ENCODE measurements at places on chromosomes 2 and 18.

DNA sequence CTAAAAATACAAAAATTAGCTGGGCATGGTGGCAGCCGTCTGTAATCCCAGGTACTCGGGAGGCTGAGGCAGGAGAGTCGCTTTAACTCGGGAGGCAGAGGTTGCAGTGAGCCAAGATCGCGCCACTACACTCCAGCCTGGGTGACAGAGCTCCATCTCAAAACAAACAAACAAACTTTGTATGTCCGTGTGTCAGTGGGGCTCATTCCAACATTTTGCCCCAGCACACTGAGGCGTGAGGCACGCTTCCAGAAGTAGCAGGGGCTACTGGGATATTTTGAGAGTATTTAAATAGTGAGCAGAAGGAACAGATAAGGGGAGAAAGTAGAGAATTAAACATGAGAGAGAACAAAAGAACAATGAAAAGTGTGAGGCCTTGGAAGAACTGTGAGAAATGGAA is 83.3 kb upstream of the TANK start:
- no peak for DNase-seq

DNA sequence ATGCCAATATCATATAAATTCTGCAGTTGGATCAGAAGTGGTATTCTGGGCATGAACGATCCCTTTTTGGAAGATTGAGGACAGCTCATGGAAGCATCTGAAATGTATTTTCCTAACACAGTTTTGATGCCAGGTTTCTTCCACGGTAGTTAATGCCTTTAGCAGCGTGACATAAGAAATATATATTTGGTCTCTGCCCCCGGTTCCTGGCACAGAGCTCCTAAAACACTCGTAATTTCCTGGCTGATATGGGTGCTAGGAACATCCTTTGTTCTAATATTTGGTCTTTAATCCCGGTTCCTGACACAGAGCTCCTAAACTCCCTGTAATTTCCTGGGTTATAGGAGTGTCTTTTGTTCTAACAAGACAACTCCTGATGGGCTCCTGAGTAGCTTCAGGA is 8.2 kb upstream of the CABLES1 start:
- no peak for DNase-seq

- no peak for DNase-seq
These were observed 334.0 kb upstream of the MEX3C start for GRCh38 chr18:51531501-51531900.

DNA sequence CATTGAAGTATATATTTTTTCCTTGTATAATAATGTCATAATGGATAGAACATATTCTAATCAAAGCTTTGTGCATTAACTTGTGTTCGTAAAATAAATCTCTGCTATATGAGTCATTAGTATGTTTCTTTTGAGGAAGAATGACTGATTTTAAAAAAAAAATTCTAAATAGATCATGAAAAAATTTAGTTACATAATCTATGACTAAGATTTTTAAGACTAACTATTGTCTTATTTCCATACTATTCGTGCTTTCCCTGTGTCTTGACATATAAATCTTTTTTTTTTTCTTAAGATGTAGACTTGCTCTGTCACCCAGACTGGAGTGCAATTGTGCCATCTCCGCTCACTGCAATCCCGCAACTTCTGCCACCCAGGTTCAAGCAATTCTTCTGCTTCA is 226.1 kb downstream of the DSEL start:
- DNase-seq: no peak

DNA sequence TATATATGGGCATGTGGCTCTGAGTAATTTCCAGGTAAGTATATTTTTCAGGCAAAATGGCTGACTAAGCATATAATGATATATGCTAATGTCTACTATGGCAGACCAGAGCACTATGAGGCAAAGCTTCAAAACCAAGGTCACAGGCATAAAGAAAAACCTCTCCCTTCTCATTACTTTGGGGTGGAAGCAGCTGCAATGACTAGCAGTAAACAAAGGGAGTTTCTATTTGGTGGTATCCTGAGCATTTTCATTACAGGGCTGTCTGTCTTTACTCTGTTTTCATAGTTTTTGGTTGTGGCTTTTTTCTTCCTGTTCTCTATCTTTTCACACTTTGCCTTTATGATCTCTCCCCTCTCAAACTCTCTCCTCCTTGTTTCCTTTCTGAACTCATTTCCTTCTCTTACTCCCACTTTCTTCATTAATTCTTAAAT is 15.6 kb downstream of the PDE6D start:
- no peak for DNase-seq

DNA sequence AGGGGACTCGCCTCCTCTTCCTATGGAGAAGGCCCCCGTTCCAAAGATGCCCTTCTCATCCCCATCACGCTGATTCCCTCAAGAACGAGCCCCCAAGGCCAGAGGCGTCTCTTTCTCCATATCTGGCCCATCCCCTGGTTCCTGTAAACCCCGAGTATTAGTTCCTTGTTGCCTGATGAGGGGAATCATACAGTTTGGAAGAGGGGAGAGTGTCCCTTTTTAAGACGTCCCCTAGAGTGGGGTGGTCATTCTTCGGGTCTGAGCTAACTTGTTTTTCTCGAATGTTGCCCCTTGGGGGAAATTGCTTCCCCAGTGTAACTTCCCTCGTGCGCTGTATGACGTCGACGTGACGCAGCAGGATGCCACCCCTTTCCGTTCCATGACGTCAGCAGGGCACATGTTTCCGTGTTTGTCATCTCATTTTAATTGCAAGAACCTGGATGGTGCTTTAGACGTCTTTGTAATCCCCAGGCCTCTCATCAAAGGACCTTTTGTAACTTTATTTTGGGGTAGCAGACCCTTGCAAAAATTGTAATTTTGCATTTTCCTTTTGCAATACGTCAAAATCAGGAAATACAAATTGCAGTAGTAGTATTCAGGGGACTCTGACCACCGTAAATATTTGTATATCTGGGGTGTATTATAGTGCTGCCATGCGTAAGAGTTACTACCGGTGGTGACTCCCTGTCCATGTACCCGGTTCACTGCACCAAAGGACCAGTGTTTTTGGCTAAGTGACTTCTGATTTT is 569 bp downstream of the BABAM2 start:
- peak; percentile 73 for DNase-seq

- no peak for DNase-seq
These were observed 17.1 kb upstream of the TMEM237 start for GRCh38 chr2:201660293-201660895.

DNA sequence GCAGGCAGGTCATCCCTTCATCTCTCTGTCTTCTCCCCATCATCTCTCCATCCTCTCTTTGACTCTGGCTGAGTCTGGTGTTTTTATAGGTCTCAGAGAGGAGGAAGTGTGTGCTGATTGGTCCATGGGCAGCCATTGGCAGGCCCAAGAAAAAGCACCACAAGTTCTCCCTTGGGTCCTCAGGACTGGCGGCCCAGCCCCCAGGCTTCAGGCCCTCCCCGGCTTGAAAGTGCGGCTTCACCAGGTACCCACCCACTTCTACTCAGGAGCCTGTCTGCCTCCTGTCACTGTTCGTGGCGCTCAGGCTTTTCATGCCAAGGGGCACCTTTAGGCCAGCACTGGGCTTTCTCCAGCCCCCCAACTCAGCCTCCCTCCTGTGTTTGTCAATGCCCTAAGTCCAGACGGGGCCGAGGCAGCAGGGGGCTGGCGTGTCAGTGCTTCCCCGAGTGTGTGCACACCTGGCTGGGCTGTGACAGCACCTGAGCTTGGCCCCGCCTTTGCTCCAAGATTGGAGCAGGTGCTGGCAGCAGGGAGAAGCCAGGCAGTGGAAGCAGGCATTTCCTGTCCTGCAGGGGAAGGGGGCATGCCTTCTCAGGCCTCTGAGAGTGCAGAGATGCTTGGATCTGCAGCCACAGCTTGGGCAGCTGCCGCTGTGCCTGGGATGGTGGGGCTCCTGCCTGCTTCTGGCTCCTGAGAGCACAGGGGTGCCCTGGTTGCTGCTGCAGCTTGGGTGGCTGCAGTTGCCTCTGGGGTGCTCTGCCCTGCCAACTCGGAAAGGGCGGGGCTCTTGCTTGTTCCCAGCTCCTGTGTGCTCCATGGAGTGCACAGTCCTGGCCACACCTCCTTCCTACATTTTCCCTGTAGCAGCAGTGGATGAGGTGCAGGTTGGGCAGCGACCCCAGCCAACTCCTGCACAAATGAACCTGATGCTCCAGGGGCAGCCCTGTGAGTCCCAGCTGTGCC is 34.1 kb downstream of the FBXO48 start:
- no peak for DNase-seq

GRCh38 chr2:224126003-224126402 is 86.9 kb upstream of the SERPINE2 start:
- DNase-seq: no peak

GRCh38 chr2:6214471-6214870 is 522.3 kb downstream of the SOX11 start:
- DNase-seq: no peak

- DNase-seq: no peak
These were observed 46.9 kb downstream of the PDE11A start for GRCh38 chr2:178025551-178026185.

DNA sequence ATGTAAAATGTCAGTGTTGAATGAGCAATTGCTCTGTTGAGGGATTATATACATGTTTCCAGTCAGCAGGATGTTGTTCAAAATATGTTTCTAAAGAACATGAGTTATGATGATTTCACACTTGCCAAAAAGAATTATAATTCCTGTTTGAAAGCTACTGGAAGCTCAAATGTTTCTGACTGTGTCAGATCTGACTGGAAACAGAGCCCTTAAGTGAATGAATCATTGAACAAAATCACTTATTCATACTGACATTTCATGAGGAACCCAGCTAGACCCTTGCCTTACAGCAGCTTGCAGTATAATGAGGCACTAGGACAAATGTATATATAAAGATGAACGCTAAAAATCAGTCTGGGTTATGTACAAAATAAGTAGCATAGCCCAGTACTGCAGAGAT is 35.4 kb upstream of the ITGAV start:
- DNase-seq: no peak

DNA sequence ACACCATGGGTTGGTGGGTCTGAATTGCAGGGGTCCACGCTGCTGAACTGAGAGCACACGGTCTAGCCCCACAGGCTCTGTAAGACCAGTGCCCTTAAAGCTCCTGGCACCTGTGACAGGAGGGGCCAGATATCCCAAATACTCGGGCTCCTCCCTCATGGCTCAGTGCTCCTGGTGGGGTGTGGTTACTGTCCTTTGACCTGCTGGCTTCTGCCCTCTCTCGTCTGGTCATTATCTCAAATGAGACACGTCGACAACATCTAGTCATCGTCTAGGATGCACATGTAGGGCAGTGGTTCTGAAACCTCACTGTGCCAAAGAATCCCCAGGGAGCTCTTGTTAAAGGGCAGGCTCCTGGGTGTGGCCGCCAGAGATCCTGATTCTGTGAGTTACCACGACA is 258.4 kb downstream of the LOXHD1 start:
- no peak for DNase-seq

All from T-helper 2 cell treated with Interferon-gamma antibody and Interleukin-4, amounts not matched to agents 5 μg/mL and 100 μg/mL, for 36 hours (primary cell).